ENCODE measurements at places on chromosomes 5 and 9. TPM values are rescaled to one million over a fixed set of nuclear protein-coding genes. Genes with fewer than 3 reads are reported as not detected.

Gene BARX1
- not detected for total RNA-seq

Gene SEMA6A
- total RNA-seq = 0.21 TPM

Gene CHSY3
- total RNA-seq = 0.10 TPM

Gene DRD1
- not detected for total RNA-seq

Gene SPATA31D1
- not detected for total RNA-seq

Gene NOXA1
- 2.2 TPM for total RNA-seq

Gene RASEF
- under 0.01 TPM for total RNA-seq

Measured in mononuclear cell (primary cell).